Thoracic aorta (tissue), 2 donors: ENCODE measurements at places on chromosomes 7 and 10.

- DNase-seq: no peak
Measured at GRCh38 chr7:54556121-54556520, 13.9 kb downstream of the VSTM2A start.

GRCh38 chr7:140232957-140233917 lies 56.5 kb upstream of the KDM7A start:
- DNase-seq: no peak

DNA sequence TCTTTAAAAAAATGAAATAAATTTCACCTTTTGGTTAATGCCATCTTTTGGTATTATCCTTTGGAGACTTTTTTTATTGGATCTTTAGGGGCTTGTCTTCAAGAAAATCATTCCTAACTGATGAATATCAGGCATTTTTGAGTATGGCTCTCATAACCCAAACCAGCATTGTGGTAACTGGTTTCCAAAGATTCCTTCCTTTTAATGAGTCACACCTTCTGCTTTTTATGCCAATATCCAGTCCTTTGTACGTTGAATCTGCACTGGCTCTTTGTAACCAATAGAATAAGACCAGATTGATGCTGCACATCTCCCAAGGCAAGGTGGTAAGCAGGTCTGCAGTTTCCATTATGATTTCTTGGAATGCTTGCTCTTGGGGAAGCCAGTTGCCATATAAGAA lies 89.1 kb downstream of the GPR158 start:
- DNase-seq: no peak

GRCh38 chr7:2572101-2572842 lies 13.5 kb downstream of the IQCE start:
- DNase-seq: no peak

DNA sequence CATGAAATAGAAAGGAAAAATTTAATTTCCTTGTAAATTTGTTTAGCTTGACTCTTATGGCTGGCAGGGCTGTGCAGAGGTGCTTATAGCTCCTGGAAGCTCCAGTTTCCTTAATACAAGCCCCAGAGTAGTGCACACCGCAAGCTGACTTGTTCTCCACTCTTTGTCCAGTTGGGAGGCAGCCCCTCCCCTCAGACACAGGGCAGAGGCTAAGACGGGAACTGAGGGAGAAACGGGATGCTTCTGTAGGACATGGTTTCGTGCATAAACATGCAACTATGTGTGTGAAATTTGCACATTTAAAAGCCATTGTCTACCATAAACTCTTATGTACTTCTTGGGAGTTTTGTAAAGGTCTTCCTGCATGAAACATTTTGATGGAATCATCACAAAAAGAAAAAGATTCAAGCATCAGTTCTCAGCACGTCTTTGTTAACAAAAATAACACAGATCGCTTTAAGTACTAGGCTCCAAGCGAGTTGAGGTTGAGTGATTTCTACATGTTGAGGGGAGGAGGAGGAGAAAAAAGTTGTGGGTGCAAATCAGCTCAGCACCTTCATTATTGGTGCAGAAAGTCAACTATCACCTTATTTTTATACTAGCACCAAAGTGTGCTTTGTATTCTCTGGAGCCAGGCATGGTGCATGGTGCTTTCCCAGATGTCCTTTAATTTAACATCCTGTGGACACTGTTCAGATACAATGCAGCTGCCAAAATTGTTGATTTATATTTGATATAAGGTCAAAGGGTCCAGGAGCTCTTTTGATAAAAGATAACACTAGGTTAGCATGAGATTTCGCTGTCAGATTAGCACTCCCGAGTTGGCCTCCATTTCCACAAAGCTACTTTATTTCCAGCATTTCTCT lies 124.5 kb downstream of the CHN2 start:
- DNase-seq: no peak

- no peak for DNase-seq
Measured at GRCh38 chr10:34814223-34814912, 728 bp downstream of the PARD3 start.

GRCh38 chr7:139075871-139076686 lies 33.4 kb downstream of the ZC3HAV1 start:
- no peak for DNase-seq

DNA sequence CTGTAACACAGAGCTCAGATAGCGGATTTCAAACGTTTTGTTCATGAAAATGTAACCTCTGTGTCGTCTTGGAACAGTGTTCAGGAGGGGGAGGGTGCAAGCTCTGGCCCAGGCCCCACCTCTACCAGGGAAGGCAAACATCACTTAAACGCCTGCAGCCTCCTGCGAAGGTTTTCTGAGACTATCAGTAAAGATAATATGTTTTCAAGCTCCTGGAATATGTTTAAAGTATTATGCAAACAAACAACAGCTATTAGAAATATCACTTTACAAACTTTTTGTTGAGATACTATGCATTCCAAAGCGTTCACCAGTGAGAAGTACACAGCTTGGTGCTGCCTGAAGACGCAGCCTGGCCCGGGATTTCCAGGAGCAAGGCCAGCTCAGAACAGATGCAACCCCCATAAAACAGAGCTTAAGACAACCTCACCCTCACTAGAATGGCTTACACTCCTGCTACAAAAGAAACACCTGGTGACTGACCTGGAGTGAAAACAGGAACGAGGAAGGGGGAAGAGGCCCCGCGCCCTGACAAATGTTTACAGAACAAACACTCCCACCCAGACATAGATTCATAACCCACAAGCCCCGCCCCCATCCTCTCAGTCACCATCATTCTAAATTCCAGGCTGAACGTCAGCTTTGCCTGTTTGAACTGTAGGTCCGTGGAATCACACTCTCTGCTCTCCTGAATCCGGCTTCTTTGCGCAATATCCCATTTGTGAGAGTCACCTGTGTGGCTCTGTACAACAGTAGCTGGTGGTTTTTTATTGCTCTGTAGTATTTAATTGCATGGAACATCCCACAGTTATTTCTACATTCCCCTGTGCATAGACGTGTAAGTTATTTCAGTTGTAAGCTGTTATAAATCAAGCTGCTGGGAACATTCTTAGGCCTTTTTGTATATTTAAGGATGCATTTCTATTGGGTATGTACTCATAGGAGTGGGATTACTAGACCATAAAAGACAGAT lies 155.0 kb downstream of the PTPRN2 start:
- DNase-seq: no peak

DNA sequence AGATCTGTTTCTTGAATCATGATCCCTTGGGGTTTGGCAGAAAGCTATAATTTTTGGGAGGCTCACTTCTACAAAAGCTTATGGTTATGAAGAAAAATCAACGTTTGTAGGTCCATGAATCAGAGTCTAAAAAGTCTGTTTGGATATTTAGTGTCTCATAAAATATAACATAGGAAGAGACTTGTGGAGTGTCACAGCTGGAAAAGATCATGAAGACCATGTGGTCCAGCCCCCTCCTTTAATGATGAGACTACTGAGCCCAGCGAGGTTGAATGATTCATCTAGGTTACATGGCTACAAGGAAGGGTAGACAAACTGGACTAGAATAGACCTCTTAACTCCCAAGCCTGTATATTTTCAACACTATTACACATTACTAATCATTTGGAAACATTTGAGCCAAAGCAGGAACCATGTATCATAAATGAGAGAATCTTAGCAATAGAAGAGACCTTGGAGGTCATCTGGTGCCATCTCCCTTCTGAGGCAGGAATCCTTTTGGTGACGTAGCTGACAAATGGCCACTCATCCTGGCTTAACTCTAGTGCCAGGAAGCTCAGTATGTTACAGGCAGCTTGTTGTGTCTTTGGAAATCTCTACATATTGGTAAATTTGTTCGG lies 152.5 kb downstream of the CREB5 start:
- no peak for DNase-seq

DNA sequence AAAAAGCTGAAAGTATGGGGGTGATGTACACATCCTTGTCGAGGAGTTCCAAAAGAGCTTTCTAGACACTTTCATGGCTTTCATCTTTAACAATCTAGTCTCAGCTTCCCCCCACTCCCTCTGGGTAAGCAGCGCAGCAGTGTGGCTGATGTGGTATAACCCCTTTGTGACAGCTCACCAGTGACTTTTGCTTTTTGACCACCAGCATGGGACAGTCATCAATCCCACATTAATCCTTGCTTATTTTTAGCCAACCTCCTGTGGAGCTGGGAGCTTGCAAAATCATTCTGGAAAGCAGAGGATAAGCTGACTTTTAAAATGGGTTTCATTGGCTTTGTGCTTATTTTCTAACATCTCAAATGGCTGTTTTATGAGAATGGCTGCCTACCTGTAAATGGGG lies 272.7 kb downstream of the HDAC9 start:
- no peak for DNase-seq

GRCh38 chr10:131921184-131921583 lies 20.4 kb downstream of the PPP2R2D start:
- DNase-seq: no peak

- no peak for DNase-seq
Measured at GRCh38 chr10:93471110-93471651, 11.0 kb downstream of the MYOF start.

DNA sequence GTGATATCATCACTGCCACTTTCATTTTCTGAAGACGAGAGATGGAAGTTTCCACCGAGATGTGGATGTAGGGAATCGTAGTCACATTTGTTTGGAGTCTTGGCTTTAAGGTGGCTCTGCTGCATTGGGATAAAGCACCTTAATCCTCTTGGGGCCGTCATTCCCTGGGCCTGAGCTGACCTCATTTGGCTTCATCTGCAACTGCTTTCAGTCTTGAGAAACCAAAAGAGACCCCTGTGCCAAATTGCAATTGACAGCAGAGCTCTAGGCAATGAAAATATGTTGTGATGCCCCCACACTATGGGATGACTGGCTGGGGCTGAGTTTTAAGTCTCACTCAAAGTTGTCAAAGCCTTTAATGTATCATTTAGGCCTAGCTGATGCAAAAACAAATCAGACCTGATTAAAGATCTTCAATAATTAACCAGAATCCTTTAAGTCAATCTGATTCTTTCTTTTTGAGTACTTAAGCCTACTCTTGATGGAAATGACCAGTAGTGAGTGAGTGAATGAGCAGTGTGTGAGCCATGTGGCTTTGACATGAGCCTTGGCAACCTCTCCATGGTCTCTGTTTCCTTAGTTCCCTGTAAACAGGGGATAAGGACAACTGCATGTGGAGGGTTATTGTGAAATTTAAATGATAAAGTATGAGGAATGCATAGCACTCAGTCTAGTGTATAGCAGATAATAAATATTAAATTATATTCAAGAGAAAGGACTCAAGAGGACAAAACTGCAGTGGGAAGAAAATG lies 155.0 kb downstream of the BMPER start:
- DNase-seq: no peak

DNA sequence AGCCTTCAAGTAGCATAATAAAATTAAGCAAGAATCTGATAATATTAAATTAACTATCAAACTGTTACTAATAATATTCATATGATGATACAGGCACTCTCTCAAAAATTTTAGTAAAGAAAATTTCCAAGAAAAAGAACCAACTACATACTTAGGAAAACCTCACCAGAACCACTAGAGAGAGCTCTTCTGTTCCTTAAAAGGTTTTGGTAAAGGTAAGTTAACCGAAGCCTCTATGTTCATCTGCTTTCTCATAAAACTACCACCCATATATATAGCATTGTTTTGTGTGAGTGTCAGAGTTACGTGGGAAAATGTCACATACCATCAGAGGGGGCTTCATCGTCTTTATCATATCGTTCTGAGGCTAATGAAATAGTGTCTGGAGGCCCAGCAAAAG lies 20.7 kb downstream of the SKAP2 start:
- DNase-seq: no peak

DNA sequence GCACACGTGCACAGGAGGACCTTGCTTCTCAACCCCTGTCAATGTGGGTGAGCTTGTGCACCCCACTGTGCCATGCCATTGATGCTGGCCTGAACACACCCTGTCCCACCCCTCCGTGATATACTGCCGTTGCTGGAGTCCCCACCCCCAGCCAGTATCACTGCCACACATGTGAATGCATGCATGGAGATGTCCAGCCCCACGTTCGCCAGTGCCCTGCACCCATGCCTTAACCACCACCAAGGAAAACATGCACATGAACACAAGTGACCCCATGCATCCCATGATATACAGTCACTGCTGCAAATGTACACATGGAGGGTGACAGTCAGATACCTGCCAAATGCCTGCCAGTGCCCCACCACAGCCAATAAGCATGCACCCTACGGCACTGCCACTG lies 692.5 kb upstream of the ZWINT start:
- no peak for DNase-seq

- DNase-seq: no peak
Measured at GRCh38 chr7:126716321-126716720, 536.4 kb downstream of the GRM8 start.

DNA sequence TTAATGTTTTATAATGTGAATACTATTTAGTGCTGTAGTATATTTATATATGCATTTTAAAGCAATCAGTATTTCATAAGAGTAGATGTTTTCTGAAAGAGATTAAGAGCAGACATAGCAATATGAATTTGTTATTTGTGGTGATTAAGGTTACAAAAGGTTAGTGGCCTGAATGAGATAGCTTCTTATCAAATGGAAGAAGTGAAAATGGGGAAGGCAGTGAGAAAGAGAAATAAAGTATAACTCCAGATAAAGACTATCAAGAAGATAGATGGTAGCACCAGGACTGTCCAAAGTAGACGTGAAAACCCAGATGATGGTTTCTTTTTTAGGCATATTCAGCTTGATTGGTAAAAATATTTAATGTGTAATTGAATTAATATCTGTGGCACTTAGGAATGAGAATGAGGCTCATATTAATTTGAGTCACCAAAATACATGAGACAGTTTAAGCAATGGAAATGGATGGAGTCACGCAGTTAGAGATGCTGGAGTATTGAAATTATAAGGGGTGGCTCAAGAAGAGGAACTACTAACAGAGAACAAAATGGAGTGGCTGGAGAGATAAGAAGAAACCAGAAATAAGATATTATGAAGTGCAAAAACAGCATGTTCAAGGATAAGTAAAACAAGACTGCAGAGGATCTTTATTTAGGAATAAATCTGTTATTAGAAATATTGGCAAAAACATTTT lies 288.0 kb upstream of the SEMA3C start:
- no peak for DNase-seq

GRCh38 chr10:82914655-82915136 lies 1039.7 kb downstream of the NRG3 start:
- no peak for DNase-seq

GRCh38 chr10:11026773-11027172 lies 9.1 kb downstream of the CELF2 start:
- DNase-seq: no peak

DNA sequence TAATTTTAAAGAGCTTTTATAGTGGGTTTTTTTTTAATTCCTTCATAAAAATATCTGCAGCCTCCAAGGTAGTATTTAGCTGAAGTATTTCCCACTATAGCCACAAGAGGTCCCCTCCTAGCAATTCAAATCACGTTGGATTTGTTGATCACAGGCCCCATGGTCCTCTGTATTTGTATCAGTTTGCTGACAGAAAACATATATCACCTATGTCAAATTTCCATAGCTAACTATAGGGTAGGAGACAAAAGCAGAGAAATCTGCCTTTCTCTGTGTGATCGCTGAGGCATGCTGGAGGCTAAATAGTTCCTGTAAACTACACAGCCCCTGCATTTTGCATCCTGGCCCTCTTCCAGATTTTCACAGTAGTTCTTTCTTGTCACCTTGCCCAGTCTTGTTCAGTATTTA lies 1.7 kb upstream of the CTNNA3 start:
- DNase-seq: no peak
